Sigmoid colon (tissue), 7 donors: ENCODE measurements at places on chromosomes 3 and 15.

DNA sequence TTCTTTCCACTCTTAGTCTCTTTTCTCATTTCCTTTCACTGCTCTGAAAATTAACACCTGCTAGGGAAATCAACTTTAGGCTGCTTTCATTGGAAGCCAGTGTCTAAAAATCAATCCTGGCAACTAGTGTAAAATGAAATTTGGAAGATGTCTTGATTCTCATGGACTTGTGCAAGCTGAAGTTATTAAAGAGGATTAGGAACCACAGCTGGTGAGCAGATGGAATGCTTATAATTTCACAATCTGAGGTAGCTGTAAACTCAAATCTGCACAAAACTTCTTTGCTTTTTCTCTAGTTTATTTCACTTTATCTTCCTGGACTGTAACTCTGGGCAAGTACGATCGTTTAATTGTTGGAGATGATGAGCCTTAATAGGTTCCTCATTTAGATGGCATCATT is 175.6 kb downstream of the GHSR start:
- H3K4me1 ChIP-seq, result peaks cover 9% of the 10 kb centered on the region
- DNase-seq, result no peak
- H3K27me3 ChIP-seq, result no peaks in the 10 kb centered on the region
- peaks cover 4% of the 10 kb centered on the region for H3K36me3 ChIP-seq
- H3K4me3 ChIP-seq, result no peak overlapping the region
- H3K27ac ChIP-seq, result peak overlapping the region; percentile 46

GRCh38 chr3:155097009-155097349 is 16.9 kb downstream of the MME start:
- H3K27me3 ChIP-seq, result no peaks in the 10 kb centered on the region
- H3K36me3 ChIP-seq, result no peaks in the 10 kb centered on the region
- no peak overlapping the region for H3K4me3 ChIP-seq
- DNase-seq, result no peak
- no peak overlapping the region for H3K27ac ChIP-seq

GRCh38 chr3:71752831-71753700 is 589 bp upstream of the GPR27 start:
- peaks cover 7% of the 10 kb centered on the region for H3K27me3 ChIP-seq
- no peak for DNase-seq
- H3K36me3 ChIP-seq, result no peaks in the 10 kb centered on the region
- H3K4me1 ChIP-seq, result no peaks in the 10 kb centered on the region
- H3K4me3 ChIP-seq, result peak overlapping the region; percentile 50
- H3K27ac ChIP-seq, result no peak overlapping the region

DNA sequence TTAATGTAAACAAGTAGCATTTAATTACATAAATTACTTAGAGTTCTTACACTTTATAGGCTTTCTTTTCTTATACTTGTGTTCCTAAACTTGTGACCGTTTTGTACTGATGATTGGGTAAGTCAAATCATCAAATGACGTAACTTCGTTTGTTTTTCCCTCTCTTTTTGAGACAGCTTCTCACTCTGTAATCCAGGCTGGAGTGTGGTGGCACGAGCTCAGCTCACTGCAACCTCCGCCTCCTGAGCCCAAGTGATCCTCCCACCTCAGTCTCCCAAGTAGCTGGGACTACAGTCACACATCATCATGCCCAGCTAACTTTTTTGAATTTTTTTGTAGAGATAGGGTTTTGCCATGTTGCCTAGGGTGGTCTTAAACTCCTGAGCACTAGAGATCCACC is 226.0 kb downstream of the TCF12 start:
- DNase-seq, result no peak
- H3K27me3 ChIP-seq, result no peaks in the 10 kb centered on the region
- no peaks in the 10 kb centered on the region for H3K4me1 ChIP-seq
- no peak overlapping the region for H3K27ac ChIP-seq
- H3K4me3 ChIP-seq, result no peak overlapping the region
- no peaks in the 10 kb centered on the region for H3K36me3 ChIP-seq

DNA sequence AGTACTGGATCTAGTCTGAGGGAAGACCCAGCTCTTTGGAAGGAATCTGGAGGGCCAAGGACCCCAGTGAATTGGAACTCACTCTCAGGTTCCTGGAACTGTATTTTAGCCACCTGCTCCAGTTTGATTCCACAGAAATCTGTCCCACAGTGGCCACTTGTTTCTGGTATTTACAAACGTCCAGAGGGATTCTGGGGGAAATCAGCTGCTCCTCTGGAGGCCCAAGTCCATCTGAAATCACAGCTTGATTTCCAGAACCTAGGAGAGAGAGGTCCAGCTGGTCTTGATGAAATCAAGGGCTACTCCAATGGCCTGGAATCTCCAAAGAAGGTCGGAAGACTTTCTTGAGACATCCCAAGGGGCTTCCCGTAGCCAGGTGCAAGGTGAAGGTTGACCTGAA is 132.3 kb upstream of the UMPS start:
- H3K27me3 ChIP-seq, result no peaks in the 10 kb centered on the region
- DNase-seq, result no peak
- H3K27ac ChIP-seq, result no peak overlapping the region
- H3K4me1 ChIP-seq, result no peaks in the 10 kb centered on the region
- no peak overlapping the region for H3K4me3 ChIP-seq

- no peak overlapping the region for H3K4me3 ChIP-seq
- H3K27me3 ChIP-seq, result no peaks in the 10 kb centered on the region
- H3K27ac ChIP-seq, result no peak overlapping the region
- no peaks in the 10 kb centered on the region for H3K4me1 ChIP-seq
Observed at GRCh38 chr3:150348500-150348899, 59.6 kb upstream of the TSC22D2 start.

DNA sequence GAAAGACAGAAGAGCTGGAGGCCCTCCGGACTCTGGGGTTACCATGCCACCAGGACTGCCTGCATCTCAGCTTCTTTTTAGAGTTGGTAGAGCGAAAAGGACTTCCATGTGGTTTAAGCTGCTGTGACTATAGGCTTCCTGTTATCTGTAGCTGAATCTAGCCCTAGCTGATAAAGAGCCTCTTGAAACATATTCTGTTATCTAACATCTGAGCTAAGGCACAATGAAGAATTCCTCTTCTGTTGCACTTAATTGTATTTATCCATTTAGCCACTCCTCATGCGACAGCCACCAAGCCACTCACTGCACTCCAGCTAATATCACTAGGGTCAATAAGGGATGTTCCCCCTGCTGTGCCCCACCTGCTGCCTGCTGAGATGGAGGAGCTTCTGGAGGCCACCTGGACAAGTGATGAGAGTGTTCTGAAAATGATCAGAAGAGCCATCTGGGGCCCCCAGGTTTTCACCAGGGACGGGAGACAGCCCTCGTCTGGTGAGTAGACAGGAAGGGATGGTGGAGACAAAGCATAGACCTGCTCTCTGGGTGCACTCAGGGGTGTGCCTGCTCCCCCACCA is 94.6 kb upstream of the PLXNA1 start:
- DNase-seq, result no peak
- H3K36me3 ChIP-seq, result no peaks in the 10 kb centered on the region
- no peaks in the 10 kb centered on the region for H3K27me3 ChIP-seq
- no peak overlapping the region for H3K4me3 ChIP-seq

GRCh38 chr15:82952158-82953081 is at the start of gene HOMER2:
Gene HOMER2, minus strand, starts transcription at chr15:82952720. Its CDS starts 185 bp downstream, at chr15:82952535.
- H3K27ac ChIP-seq, result peak within 1 kb of the TSS; percentile 72
- DNase-seq, result no peak
- H3K27me3 ChIP-seq, result no peaks in the 10 kb centered on the region
- H3K4me3 ChIP-seq, result peak within 1 kb of the TSS; percentile 40

DNA sequence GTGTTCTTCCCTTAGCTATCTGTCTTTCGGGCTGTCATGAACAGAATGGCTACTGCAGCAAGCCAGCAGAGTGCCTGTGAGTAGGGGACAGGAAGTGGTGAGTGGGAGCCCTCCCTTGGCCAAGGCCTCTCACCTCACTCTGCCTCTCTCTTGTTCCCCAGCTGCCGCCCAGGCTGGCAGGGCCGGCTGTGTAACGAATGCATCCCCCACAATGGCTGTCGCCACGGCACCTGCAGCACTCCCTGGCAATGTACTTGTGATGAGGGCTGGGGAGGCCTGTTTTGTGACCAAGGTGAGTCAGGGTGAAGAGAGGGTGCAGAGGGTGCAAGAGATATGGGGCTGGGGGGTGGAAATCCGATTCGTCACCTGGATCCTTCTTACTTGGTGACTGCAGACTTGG is 3.0 kb downstream of the DLL4 start:
- H3K27me3 ChIP-seq, result peaks cover 63% of the 10 kb centered on the region
- no peak overlapping the region for H3K27ac ChIP-seq
- H3K36me3 ChIP-seq, result no peaks in the 10 kb centered on the region
- DNase-seq, result no peak
- peaks cover 42% of the 10 kb centered on the region for H3K4me1 ChIP-seq

- no peak overlapping the region for H3K4me3 ChIP-seq
- no peaks in the 10 kb centered on the region for H3K36me3 ChIP-seq
- no peaks in the 10 kb centered on the region for H3K27me3 ChIP-seq
- no peaks in the 10 kb centered on the region for H3K4me1 ChIP-seq
- no peak overlapping the region for H3K27ac ChIP-seq
Observed at GRCh38 chr3:52185837-52186236, 12.1 kb upstream of the ALAS1 start.

GRCh38 chr3:12327021-12327420 is 38.2 kb downstream of the PPARG start:
- no peak overlapping the region for H3K27ac ChIP-seq
- H3K27me3 ChIP-seq, result peaks cover 11% of the 10 kb centered on the region
- H3K36me3 ChIP-seq, result no peaks in the 10 kb centered on the region
- no peak for DNase-seq
- peaks cover 16% of the 10 kb centered on the region for H3K4me1 ChIP-seq
- H3K4me3 ChIP-seq, result no peak overlapping the region
